ENCODE measurements at places on chromosomes 4 and X. TPM values are rescaled to one million over a fixed set of nuclear protein-coding genes. Genes with fewer than 3 reads are reported as not detected.

The SYP gene
- 0.63 TPM for total RNA-seq

The DOCK11 gene
- 6.4 TPM for total RNA-seq

The HMX1 gene
- total RNA-seq: 7.5 TPM

The CT45A9 gene
- total RNA-seq: not detected

The CHRDL1 gene
- total RNA-seq: 79.1 TPM
